SJSA1 (cell line): ENCODE measurements at places on chromosomes 1 and 21. TPM values are rescaled to one million over a fixed set of nuclear protein-coding genes. Genes with fewer than 3 reads are reported as not detected.

Gene OR6K6
- not detected in 2 replicates for total RNA-seq

Gene CLCA4
- not detected in 2 replicates for total RNA-seq

Gene GBP3
- total RNA-seq, result 31.0 and 37.2 TPM in 2 replicates

Gene TMEM69
- total RNA-seq, result 21.5 and 23.4 TPM in 2 replicates

DNA sequence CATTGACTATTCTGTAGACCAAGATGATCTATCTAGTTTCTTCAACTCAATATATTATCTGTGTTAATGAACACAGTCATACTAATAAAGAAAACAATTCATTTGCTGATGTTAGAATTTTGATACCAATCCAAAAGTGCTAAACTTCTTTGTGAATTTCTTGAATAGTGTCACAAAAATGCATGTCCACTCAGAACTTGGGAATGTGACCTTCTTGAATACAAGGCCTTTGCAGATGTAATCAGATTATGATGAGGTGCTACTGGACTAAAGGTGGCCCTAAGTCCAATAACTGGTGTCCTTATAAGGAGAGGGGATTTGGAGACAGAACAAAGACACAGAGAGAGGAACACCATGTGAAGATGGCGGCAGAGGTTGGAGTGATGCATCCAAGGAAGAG, 305.8 kb upstream of the ZP4 start:
- DNase-seq, result no peak

DNA sequence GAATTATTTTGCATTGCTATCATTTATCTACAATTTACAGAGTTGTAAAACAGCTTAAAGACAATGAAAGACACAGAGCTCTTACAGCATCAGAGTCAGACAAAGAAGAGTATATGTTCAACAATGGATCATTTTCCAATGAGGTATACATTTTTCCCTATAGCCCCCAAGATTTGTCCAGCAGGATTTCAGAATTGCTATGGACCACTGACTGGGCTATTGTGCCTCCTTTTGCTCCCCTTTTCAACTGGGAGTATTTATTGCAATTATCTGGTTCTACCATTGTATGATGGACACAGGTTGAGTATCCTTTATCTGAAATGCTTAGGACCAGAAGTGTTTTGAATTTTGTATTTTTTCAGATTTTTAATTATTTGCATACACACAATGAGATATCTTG, 62.5 kb upstream of the DNAH14 start:
- DNase-seq, result no peak

DNA sequence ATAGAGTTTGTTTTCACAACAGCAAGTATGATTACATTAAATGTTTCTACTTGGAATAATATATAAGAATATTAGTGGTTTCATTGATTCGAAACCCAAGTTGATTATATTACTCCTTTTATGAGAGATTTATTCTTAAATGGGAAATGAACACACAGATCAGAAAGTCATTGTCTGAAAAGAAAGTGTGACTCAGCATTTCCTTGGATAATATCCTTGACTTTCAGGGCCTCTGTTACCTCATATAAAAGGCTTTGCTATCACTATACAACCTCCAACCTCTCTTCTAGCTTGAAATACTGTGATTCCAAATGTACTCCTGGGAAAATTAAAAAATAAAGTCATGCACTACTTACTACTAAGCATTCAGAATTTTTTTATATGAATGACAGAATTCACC, 295.3 kb upstream of the LYPLAL1 start:
- DNase-seq, result peak; percentile 25

DNA sequence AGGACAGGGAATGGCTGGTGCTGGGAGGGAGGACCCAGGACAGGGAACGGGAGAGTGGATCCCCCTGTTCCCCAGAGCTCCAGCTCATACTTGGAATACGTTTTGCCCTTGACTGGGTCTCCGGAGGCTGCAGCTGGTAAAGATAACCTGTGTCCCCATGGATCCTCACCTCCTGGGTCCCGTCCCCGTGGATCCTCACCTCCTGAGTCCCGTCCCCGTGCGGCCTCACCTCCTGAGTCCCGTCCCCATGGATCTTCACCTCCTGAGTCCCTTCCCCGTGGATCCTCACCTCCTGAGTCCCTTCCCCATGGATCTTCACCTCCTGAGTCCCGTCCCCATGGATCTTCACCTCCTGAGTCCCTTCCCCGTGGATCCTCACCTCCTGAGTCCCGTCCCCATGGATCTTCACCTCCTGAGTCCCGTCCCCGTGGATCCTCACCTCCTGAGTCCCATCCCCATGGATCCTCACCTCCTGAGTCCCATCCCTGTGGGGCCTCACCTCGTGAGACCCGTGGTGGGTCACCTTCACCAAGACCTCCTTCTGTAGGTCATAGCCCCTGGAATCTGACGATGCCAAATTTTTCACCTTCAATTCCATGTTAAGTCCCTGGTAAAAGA, 61.4 kb downstream of the SCCPDH start:
- DNase-seq, result no peak

GRCh38 chr1:202107801-202108731, 14.7 kb upstream of the GPR37L1 start:
- no peak for DNase-seq

- DNase-seq, result peak; percentile 48
Measured at GRCh38 chr1:78676347-78676982, 26.8 kb downstream of the IFI44 start.

DNA sequence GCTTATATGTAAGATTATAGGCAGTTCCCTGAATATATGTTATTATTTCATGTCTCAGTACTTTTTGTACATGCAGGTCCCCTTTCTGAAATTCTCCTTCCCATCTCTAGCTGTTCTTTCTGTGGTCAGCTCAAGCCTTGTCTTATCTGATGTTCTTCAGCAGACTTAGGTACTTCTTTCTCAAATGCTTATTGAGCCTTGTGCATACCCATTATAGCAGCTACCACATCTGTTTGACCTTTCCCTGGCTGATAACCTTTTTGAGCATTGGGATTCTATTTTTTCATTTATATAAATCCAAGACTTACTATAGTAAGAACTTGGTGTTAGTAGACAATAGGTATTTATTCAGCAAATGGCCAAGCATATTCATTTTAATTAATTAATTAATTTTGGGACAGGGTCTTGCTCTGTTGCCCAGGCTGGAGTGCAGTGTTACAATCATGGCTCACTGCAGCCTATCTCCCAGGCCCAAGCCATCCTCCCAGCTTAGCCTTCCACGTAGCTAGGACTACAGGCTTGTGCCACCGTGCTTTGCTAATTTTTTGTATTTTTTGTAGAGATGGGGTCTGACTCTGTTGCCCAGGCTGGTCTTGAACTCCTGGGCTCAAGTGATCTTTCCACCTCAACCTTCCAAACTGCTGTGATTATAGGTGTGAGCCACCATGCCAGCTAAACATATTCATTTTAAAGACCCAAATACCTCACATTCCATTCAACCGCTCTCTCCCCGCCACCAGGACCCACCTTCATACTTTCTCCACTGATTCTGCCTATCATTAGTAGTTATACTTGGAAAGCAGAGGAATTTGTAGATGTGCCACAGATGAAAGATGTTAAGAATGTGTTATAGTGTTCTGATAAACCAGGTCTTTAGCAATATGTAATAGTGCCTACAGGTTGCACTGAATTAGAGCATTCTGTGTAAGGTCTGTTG, 16.7 kb downstream of the TIPRL start:
- DNase-seq, result no peak

DNA sequence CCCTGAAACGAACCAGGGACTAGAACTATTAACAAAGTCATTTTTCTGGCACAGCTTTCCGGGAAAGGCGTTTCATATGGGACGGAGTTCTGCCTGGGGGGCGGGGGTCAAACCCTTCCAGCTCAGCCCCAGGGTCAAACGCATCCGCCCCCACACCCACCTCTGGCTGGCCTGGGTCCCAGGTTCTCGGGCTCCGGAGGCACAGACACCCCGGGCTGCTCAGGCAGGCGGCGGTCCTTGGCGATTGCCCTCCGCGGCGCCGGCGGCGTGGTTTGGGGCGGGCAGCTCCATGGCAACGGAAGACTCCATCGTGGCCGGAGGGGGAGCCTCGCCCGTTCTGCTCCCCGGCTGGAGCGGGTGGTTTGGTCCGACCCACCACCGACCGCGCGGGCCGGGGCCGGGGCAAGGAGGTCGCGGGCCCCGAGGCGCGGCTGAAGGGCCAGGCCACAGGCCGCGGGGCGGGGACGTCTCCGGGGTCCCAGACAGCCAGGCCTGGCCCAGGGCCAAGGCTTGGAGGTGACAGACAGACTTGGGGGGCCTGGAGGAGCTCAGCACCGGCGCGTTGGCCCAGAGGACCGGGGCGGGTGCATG, at the start of gene CFAP74:
Gene CFAP74, minus strand, starts transcription at position 246 of the 591 bp plus-strand sequence. CDS start 12,830 bp downstream, outside the sequence.
- DNase-seq, result no peak

DNA sequence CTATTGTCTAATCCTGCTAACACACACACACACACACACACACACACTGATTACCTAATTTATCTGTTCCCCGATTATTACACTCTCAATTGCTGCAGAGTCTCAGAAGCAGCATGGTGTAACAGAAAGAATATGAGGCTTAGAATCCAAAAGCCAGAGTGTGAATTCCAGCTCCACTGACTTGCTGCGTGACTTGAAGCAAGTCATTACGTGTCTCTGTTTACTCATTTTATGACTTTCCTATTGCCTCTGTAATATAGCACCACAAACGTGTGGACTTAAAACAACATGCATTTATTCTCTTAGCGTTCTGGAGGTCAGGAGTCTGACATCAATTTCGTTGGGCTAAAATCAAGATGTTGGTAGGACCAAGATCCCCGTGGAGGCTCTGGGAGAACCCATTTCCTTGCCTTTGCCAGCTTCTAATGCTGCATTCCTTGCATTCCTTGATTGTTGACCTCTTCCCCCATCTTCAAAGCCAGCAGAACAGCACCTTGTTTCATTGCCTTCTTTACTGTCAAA, 55.9 kb upstream of the ATP5PO start:
- DNase-seq, result peak; percentile 61
